ENCODE measurements at places on chromosomes 4 and X.

DNA sequence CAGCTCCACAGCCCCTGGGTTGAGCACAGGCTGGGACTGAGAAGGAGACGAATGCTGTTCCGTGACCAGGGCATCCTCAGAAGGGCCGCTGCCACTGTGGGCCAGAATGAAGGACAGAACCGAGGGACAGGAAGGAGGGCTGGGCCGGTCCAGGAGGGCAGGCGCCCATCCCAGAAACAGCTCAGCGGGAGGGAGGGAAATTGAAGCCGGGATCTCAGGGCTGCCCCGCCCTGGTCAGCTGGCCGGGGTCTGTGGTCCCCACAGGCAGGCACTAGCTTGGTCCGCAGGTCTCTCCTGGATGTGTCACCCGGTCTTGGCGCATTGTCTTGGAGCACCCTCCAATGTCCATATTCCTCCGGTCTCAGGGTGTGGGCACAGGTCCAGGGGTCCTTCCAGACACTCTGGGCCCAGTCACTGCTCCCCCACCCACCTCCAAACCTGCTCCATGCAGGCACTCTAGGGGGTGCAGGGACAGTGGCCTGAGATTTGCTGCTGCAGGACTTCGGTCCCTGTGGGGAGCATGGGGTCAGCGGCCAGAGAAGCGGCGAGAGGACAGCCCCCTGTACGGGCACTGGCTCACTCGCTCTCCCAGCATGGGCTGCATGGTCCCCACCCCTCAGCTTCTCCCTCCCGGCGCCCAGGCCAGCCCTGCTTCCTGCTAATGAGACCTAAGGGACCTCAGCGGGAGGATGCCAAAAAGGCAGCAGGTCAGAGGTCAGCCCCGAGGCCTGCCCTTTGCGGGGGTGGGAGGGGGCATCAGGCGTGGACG is 23.9 kb upstream of the MXD4 start:
- DNase-seq = no peak

GRCh38 chr4:105145903-105146275 is 787 bp upstream of the TET2 start:
- DNase-seq = no peak

GRCh38 chr4:48227662-48228061 is 42.0 kb downstream of the TEC start:
- DNase-seq = no peak

GRCh38 chr4:81684352-81684751 is 212.6 kb upstream of the RASGEF1B start:
- no peak for DNase-seq

DNA sequence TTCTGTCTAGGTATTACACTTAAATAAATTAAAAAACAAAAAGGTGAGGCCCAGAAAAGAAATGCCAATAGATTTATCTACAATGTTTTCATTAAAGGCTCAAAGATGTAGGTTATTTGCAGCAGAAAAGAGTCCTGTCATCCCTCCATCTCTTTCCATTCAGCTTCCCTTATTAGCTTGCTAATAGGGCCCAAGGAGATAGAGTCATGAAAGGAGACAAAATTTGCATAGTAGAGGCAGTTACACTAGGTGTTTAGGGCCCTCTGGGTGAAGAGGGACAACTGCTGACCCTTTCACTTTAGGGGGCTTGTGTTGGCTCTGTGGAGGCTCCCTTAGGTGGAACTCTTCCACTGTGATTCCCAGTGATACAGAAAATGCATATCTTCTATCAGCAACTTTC is 58.4 kb upstream of the TACR3 start:
- DNase-seq = no peak

- no peak for DNase-seq
These were observed 3.3 kb upstream of the RELL1 start for GRCh38 chr4:37689353-37690095.

GRCh38 chr4:38222892-38223291 is 262.7 kb downstream of the PTTG2 start:
- DNase-seq = no peak

Data from NCI-H2227 treated with DMSO at 0.1 percent for 48 hours (cell line).